ENCODE measurements at places on chromosomes 4 and X.
A peak's percentile ranks its signal among the peaks of the same experiment; 100 is the strongest.

- DNase-seq = peak; percentile 38
Measured at GRCh38 chr4:7393601-7394575, 40.8 kb downstream of the PSAPL1 start.

GRCh38 chr4:8141935-8142334 is 16.7 kb downstream of the ABLIM2 start:
- DNase-seq = no peak

GRCh38 chrX:38985375-38985774 is 184.1 kb downstream of the MID1IP1 start:
- DNase-seq = no peak

DNA sequence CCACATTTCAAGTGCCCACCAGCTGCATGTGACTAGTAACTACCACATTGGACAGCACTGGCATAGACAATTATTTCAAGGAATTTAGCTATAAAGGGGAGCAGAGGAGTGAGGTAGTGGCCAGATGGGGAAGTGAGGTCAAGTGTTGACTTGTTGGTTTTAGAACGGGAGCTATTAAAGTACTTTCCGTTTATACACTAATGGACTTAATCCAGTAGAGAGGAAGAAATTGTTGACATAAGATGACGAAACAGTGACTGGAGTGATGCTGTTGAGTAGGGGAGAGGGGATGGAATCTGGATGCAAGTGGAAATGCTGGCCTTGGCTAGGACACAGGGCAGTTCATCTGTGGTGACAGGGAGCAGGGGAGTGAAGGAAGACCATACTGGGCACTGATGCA is 154.4 kb downstream of the AMMECR1 start:
- DNase-seq = no peak

DNA sequence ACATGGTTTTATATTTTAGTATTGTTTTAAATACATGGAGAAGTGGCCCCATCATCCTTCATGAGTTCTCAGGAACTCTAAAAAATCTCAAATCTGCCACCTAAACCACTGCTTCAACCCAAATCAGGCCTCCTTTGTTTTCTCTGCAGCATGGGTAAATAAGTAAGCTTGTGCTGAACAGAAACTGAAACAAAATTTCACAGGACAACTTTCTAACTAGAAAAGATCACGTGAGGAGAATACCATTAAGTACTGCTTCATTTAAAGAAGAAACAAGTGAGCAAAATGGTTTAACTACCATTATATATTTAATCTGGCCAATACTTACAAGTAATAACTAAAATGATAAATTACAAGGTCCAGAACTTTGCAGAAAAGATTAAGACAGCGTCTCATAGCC is 2.5 kb downstream of the ARAP2 start:
- DNase-seq = no peak

GRCh38 chrX:11579636-11580600 is 85.8 kb downstream of the ARHGAP6 start:
- DNase-seq = no peak

- no peak for DNase-seq
Measured at GRCh38 chr4:11537846-11538245, 109.2 kb upstream of the HS3ST1 start.

- no peak for DNase-seq
Measured at GRCh38 chrX:68292471-68292870, 140.8 kb downstream of the OPHN1 start.

DNA sequence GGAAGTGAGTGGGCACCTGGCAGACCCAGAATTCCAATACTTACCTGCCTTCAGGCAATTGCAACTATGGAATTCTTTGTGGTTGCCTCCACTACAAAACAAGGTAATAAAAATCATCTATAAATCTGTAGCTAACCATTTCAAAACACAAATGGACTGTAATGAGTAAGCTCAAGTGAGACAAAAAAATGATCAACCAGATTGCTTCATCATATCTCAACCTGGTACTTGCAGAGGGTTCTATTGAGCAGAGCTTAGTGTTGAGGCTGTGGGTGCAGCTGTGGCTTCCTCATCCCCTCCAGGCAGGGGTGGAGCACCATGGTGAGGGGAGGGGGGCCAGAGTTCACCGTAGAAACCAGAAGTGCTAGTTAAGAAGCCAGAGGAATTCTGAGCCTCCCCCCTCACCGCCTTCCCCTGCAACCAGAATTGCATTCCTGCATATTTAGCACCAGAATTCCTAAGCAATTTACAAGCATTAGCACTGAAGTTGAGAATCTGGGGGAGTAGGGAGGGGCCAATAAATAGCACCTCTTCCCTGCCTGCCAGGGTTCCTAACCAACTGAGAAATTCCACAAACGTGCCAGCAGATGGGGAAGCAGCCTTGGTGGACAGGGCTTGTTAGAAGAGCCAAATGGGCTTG is 11.5 kb downstream of the CTAG1A start:
- peak; percentile 90 for DNase-seq

- no peak for DNase-seq
Measured at GRCh38 chr4:121270389-121270788, 106.3 kb upstream of the TNIP3 start.

DNA sequence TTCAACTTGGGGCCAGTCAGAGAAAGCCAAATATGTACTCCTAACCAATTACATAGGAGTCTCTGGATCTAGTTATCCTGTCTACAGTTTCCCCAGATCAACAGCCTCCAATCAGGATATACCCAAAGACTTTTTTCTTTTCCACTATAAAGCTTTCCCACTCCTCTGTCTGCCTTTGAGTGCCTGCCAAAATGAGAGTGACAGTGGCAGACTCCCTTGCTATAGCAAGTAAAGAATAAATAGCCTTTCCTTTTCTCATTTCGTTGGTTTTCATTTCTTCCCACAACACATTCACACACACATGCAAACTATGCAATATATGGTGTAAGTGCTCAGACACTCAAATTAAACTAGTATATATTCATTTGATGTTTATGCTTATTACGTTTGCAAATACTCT is 302.4 kb upstream of the TACR3 start:
- DNase-seq = no peak
